ENCODE measurements at places on chromosomes 16 and 17.

- DNase-seq, result no peak
- no peak overlapping the region for H3K27ac ChIP-seq
- peaks cover 100% of the 10 kb centered on the region for H3K27me3 ChIP-seq
Measured at GRCh38 chr17:36641877-36642845, 40.8 kb downstream of the MRM1 start.

DNA sequence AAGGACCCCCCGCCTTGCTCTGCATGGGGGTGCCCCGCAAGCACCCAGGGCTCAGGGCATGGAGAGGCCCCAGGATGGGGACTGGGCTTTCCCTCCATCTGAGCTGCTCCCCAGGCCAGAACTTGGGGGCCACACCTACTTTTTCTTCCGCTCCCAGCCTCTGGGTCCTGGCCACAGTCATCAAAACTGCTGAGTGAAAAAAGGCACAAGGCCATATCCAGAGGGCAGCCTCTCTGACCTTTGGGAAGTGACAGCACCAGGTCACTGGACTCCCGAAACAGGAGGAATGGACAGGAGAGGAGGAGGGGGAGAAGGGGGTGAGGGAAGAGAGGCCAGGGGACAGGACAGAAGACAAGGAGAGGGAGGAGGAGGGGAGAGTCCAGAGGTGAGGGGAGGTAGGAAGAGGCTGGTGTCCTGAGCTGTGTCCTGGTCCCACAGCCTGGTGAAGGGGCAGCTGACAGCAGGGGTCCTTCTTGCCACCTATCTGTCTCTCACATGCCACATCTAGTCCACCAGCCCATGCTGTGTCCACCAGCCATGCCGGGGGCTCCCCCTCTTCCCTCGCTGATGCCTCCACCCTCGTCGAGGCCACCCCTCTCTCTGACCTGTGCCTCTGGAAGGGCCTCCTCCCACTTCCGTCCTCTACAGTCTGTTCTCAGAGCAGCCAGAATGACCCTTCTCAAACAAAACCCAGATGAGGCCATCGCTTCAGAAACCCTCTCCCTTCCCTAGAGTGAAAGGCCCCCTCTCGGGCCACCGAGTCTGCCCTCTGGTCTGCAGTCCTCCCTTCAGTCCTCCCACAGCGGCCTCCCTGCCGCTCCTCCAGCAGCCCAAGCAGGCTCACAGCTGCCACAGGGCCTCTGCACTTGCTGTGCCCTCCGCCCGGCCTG is 73.9 kb upstream of the TOB1 start:
- no peak for DNase-seq
- no peak overlapping the region for H3K27ac ChIP-seq
- H3K4me3 ChIP-seq, result no peak overlapping the region
- H3K4me1 ChIP-seq, result peaks cover 38% of the 10 kb centered on the region

GRCh38 chr16:72639494-72639893 is 408.4 kb downstream of the ZFHX3 start:
- no peak overlapping the region for H3K27ac ChIP-seq
- H3K36me3 ChIP-seq, result no peaks in the 10 kb centered on the region
- no peaks in the 10 kb centered on the region for H3K4me1 ChIP-seq
- no peaks in the 10 kb centered on the region for H3K27me3 ChIP-seq

DNA sequence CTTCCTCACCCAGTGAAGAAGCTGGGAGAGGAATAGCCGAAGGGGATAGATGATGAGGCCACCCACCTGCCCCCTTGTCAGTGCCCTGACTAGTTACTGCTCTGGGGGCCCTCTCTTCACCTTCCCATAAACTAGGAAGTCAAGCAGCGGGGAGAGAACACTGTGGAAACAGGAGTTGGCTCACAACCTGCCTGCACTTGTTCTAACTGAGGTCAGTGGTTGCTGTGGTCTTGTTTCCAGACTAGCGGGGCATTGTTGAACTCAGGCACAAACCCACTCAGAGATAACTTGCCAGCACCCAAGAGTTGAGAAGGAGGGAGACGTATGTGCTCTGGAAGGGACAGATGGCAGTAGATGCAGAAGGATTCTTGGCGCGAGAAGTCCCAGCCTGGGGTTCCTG is 48.6 kb upstream of the DDX52 start:
- no peak for DNase-seq
- no peaks in the 10 kb centered on the region for H3K36me3 ChIP-seq
- H3K4me1 ChIP-seq, result no peaks in the 10 kb centered on the region
- H3K27ac ChIP-seq, result no peak overlapping the region
- no peak overlapping the region for H3K4me3 ChIP-seq

DNA sequence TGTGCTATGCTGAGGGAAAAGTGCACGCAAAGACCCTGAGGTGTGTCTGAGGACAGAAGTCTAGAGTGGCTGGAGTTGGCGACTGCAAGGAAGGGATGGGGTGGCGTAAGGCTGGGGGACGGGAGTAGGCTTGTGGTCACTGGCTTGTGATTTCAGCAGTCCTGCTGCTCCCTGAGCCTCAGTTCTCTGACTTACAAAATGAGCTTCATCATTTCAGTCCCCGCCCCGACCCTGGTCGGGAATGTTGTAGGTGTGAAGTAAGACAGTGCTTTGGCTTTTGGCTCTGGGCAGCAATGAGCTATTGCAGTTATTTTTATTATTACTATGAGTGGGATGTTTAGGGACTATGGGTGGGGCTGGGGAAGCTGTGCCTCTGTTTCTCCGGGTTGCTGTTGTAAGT is 8.6 kb downstream of the ADGRG1 start:
- H3K27ac ChIP-seq, result peak overlapping the region; percentile 93
- no peak for DNase-seq

DNA sequence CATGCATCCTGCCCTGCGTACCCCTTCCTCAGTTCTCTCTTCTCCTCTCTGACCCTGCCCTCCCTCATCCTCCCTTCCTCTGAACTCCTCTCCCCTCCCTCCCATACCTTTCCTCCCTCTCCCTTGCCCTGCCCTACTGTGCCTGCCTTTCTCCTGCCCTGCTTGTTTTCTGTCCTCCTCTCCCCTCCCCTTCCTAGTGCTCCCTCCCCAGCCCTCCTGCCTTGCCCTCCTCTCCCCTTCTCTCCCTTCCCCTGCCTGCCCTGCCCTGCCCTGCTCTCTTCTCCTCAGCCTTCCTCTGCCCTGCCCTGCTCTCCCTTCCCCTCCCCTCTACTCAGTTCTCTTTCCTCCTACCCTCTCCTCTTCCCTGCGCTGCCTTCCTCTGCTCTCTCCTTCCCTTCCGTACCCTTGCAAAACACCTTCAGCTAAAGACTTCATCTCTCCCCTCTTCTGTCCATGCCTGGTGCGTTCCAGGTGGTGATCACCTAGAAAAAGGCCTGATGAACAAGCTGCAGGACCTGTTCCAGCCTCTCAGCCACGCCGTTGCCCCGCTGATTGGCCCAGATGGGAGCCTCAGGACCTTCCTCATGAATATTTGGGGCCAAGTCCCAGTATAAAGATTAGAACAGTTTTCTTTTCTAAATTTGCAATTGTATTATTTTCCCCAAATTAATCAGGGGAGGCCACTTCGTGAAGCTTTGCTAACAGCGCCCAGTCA is 290.5 kb downstream of the CPPED1 start:
- H3K36me3 ChIP-seq, result no peaks in the 10 kb centered on the region
- no peaks in the 10 kb centered on the region for H3K27me3 ChIP-seq
- no peak for DNase-seq
- H3K4me1 ChIP-seq, result peaks cover 32% of the 10 kb centered on the region
- H3K4me3 ChIP-seq, result no peak overlapping the region
- H3K27ac ChIP-seq, result no peak overlapping the region

GRCh38 chr16:29844575-29845331 is 18.3 kb downstream of the CDIPT start:
- peak overlapping the region; percentile 16 for H3K27ac ChIP-seq
- DNase-seq, result no peak
- H3K36me3 ChIP-seq, result peaks cover 77% of the 10 kb centered on the region
- no peaks in the 10 kb centered on the region for H3K27me3 ChIP-seq
- H3K4me1 ChIP-seq, result peaks cover 10% of the 10 kb centered on the region
- no peak overlapping the region for H3K4me3 ChIP-seq

- H3K36me3 ChIP-seq, result no peaks in the 10 kb centered on the region
- H3K4me3 ChIP-seq, result no peak overlapping the region
- peaks cover 4% of the 10 kb centered on the region for H3K27me3 ChIP-seq
Measured at GRCh38 chr16:9077091-9077809, 14.2 kb upstream of the HAPSTR1 start.

GRCh38 chr17:1551741-1552140 is 10.9 kb downstream of the PITPNA start:
- H3K4me3 ChIP-seq, result no peak overlapping the region
- peaks cover 31% of the 10 kb centered on the region for H3K4me1 ChIP-seq
- H3K27ac ChIP-seq, result no peak overlapping the region
- DNase-seq, result no peak
- H3K27me3 ChIP-seq, result no peaks in the 10 kb centered on the region
